Thyroid gland (tissue), 4 donors: ENCODE measurements at places on chromosomes 11 and 22. TPM values are rescaled to one million over a fixed set of nuclear protein-coding genes. Genes with fewer than 3 reads are reported as not detected.

GRCh38 chr22:19722982-19723231 is 432 bp upstream of the GP1BB start:
- H3K27ac ChIP-seq, result no peak overlapping the region
- peaks cover 23% of the 10 kb centered on the region for H3K4me1 ChIP-seq
- DNase-seq, result no peak
- peaks cover 12% of the 10 kb centered on the region for H3K36me3 ChIP-seq
- H3K27me3 ChIP-seq, result no peaks in the 10 kb centered on the region
- H3K4me3 ChIP-seq, result no peak overlapping the region

DNA sequence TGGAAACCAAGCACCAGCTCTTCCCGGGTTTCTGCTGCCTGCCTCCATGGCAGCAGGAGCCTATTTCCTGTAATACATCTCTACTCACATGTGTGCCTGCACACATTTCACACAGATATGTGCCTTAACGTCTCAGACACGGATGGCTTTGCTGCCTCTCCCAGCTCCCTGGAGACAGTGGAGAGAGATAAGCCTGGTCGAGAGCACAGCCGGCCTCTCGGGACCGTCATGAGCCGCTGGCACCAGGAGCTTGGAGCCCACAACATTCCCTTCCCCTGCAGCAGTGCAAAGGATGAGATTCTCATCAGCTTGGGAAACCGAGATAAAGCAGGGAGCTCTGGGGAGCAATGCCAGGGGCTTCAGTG is 587.7 kb downstream of the BRD1 start:
- H3K4me1 ChIP-seq, result no peaks in the 10 kb centered on the region
- no peak overlapping the region for H3K27ac ChIP-seq
- DNase-seq, result no peak
- H3K4me3 ChIP-seq, result no peak overlapping the region

DNA sequence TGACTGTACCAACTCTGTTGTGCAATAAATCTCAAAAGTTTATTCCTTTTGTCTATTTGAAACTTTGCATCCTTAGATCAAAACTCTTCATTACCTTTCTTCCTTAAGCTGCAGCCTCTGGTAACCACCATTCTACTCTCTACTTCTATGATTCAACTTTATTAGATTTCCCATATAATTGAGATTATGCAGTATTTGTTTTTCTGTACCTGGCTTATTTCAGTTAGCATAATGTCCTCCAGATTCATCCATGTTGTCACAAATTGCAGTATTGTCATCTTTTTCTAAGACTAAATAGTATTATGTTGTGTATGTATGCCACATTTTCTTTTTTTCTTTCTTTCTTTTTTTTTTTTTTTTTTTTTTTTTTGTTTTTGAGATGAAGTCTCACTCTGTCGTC is 1176.3 kb upstream of the TENM4 start:
- no peak for DNase-seq
- H3K27ac ChIP-seq, result no peak overlapping the region
- H3K27me3 ChIP-seq, result no peaks in the 10 kb centered on the region
- no peaks in the 10 kb centered on the region for H3K36me3 ChIP-seq

ROBO4 gene
- 35.1 TPM for total RNA-seq
